Inflammatory macrophage treated with lipopolysaccharide for 4 hours (primary cell): ENCODE measurements at places on chromosomes 1 and 21.

GRCh38 chr21:26389971-26390641 is 183.0 kb downstream of the CYYR1 start:
- DNase-seq, result peak; percentile 15

DNA sequence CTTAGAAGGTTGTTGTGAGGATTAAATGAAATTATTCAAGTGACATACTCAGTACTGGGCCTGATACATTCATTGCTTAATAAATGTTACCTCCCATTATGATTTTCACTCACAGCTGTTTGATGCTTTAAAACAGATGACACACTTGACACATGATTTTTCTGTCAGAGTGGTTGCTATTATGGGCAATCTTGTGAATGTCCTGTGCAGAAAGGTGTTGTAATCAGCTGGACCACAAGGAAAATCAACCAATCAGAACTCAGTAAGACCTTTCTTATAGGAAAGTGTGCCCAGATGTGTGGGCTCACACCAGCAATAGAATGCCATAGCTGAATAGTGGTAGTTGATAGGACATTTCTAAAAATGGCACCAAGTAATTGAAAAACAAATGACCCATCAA is 23.5 kb downstream of the GJA5 start:
- peak; percentile 63 for DNase-seq

- DNase-seq, result peak; percentile 57
These were observed 29.8 kb downstream of the DBT start for GRCh38 chr1:100219883-100220282.

DNA sequence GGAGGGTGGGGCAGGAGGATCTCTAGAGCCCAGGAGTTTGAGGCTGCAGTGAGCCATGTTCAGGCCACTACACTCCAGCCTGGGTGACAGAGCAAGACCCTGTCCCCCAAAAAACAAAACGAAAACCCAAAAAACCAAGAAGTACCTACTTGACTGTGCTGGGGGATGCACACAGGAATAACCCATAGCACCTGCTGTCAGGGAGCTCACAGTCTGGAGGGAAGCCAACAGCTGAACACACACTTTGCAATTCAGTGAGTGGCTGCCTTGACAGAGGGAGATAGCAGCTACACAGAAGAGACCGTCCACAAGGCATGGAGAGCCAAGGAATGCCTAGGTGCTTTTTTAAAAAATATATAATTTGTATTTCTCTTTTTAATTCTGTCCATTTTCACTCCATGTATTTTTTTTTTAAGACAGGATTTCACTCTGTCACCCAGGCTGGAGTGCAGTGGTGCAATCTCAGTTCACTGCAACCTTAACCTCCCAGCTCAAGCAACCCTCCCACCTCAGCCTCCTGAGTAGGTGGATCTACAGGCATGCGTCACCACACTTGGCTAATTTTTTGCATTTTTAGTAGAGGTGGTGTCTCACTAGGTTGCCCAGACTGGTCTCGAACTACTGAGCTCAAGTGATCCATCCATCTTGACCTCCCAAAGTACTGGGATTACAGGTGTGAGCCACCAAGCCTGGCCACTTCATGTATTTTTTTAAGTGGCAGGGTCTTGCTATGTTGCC is 68.7 kb downstream of the NID1 start:
- no peak for DNase-seq

- DNase-seq, result no peak
These were observed 355.1 kb downstream of the USP25 start for GRCh38 chr21:16084776-16085364.

DNA sequence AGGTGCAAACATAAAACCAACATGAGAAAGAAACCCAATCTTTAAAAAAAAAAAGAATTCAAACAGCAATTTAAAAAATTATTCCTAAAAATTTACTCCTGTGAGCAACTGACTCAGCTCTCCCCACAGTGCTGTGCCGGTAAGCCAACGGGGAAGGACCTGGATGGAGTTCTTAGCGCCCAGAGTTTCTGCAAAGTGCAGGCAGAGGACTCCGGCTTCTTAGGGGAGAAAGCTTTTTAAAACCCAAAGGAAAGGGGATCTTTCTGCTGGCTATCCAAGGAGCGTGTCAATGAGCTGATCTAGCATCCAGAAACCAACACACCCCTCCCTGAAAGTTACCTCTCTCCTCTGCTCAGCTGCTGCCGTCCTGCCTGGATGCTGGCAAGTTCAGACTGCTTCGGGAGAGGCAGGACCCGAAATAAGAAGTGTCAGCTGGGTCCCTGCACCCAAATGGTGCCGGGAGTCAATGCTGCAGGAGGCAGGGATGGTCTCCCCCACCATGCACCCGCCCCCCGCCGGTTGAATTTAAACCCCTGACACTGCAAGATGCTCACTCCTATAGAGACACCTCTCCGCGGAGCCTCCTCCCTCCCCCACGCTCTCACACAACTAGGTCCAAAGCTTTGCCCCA is 32.2 kb upstream of the H6PD start:
- DNase-seq, result no peak

GRCh38 chr1:236167154-236167553 is 24.8 kb downstream of the GPR137B start:
- no peak for DNase-seq

- DNase-seq, result no peak
These were observed 624.0 kb downstream of the USP25 start for GRCh38 chr21:16353764-16354163.

- no peak for DNase-seq
These were observed 1019.6 kb downstream of the PLA2G4A start for GRCh38 chr1:187848321-187848720.

DNA sequence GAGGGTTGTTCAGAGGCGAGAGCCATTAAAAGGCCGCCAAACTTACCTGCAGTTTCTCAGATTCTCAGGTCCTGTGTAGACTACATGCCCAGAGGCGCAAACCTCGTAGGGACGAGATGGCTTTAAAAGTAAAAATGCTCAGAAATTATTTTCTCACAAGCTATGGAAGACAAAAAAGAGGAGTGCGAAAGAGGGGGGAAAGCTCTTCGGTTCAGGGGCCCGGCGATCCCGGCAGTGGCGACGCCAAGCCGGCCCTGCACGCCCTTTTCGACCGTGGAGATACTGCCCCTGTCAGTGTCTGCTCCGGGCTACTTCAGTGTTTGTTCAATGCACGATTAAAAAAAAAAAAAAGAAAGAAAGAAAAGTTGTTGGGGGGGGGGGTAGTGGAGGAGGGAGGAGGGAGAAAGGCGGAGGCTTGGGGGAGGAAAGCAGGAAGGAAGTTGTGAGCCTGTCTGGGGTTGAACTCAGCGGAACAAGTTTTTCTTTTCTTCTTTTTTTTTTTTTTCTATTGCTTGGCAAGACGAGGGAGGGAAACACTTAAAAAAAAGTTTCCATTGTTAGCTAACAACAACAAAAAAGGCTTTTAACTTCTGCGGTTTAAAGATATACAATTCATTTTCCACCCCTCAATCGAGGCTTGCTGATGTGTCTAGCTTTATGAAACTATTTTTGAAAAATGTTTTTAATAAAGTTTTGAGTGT is at the start of gene ITPKB:
Gene ITPKB (minus strand): TSS at position 288 of the 701 bp plus-strand sequence. CDS start 1,824 bp downstream, outside the sequence.
- peak; percentile 79 for DNase-seq

DNA sequence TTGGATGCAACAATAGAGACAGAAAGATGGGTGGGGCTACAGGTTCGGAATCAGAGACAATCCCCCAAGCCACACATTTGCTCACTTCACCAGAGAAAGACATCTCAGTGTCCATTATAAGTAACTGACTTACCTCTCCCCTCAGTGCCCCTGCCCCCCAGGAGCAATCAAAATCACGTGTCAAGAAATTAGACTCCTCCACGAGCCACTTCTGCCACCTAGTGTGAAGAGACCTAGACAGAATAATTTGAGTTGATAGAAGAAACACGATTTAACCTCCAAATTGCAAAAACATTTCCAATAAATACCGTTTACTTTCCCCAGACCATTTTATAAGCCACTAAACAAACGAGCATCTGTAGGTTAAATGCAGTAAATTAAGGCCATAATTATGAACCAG is 123.2 kb downstream of the SLC30A10 start:
- DNase-seq, result no peak

DNA sequence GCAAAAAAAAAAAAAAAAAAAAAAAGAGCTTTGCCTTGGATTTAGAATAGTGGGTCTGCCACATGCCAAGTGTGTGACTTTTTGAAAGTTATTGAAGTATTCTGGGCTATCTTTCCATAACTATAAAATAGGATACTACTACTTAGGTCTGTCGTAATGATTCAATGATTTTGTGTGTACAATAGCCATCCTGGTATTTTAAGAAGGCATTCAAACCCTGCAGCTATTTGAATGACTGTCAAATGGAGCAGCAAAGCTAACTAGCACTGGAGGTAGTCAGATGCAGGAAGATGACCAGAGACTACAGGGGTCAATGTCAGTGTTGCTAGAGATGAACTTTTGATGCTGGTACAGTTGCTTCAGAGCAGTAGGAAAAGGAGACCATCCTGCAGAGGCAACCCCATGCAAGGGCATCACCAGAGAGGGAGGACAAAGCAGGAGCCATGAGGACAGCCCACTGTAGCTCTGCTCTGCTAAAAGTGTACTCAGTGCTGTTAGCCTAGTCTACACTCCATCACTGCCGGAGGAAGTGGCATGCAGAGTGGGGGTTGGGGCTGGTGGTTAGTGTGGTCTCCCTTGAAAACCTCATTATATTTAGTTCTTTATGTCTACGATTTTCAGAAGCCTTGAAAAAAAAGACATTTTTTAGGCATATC is 29.0 kb downstream of the DUSP10 start:
- DNase-seq, result no peak

GRCh38 chr1:92663775-92664174 is 121.1 kb downstream of the EVI5 start:
- peak; percentile 57 for DNase-seq

GRCh38 chr21:44354001-44354405 is 582 bp downstream of the TRPM2 start:
- peak; percentile 95 for DNase-seq

- DNase-seq, result no peak
These were observed 322 bp downstream of the DCLRE1B start for GRCh38 chr1:113905435-113905861.

DNA sequence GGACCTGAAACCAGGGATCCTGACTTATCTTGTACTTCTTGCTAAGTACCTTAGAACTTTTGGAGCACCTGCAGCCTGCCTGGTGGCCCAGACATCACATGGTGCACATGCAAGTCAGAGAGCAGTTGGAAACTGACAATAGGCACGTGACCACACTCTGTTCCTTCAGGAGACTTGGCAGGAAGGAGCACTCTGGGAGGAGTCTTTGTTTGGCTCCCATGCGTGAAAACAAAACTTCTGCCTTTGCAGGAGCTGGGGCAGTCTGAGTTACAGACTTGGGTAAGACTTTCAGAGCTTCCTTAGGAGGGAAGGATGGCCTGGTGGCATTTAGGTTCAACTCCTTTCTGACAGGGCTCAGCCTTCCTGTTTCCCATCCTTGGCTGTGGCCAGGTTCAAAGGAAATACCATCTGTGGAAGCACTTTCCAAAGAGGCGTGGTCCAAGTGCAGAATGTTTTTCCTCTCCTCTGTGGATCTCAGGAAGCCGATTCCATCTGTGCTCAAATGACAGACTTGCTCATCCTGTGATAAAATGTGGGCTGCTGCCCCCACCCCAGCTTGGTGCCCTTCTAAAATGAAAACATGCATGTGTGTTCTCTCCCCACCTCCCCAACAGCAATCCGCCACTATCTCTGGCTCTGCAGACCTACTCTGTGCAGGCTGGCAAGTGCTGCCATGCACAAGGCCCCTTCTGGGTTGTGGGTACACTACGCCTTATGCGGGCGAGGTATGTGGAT is 14.1 kb upstream of the ZNF436 start:
- DNase-seq, result no peak

GRCh38 chr1:109880971-109881894 is 29.4 kb upstream of the CSF1 start:
- peak; percentile 60 for DNase-seq

DNA sequence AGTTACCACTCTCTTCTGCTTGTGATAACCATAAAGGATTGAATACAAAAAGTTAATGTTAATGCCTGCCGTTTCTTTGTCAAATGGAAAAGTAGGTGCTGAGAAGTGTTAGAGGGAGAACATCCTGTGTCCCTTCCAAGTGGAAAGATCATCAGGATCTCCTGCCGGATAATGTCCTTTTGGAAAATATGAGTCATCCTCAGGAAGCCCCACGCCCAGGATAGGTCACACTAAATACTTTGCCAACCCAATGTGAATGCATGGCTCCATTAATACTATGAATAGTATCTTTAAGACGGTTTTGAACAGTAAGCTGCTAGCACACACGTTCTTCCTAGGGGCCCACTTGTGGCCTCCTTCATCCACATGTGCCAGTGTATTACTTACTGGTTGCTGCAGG is 279.5 kb downstream of the ZNF326 start:
- DNase-seq, result no peak

DNA sequence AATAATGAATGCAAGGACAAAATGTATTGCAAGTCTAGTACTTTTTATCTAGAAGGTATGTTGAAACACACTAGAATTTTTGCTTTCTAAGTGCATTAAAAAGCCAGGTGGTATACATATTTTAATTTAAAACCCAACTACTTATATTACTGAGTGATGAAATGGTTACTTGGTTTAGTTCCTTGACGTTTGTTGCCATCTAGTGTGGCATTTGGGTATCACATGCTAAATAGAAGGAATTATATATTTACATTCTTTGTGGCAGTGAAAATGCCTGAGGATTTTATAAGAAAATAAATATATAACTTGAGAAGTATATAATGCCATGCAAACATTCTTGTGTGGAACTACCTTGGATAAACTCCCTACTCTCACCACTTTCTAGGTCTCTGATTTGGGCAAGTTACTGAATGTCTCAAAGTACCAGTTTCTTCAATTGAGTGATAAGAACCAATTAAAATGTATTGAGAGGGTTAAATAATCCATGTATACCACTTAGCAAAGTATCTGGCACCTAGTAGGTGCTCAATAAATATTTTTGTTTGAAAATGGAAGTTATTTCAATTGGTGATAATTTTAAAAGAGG is 69.6 kb downstream of the SDCCAG8 start:
- DNase-seq, result peak; percentile 58

- DNase-seq, result no peak
These were observed 221.1 kb upstream of the PBX1 start for GRCh38 chr1:164337885-164338284.

- DNase-seq, result no peak
These were observed 20.5 kb downstream of the LSS start for GRCh38 chr21:46207920-46208591.
